Astrocyte (in vitro differentiated cells and primary cell): ENCODE measurements at places on chromosomes 5 and 9.

DNA sequence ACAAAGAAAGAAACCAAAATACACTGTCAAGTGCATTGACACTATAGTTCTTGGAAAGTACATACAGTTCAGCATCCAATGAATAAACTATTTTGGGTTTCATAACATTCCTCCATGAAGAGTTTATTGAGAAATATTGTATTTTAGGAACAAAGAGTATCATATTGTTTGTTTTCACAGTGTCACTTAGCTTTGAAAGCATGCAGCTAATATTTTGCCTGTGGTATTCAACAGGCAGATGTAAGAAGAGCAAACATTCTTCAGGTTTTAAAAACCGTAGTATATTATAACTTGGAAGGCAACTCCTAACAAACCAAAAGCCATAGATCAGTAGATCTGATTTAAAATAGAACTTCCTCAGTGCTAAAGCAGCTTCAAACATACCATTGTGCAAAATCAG, 4.5 kb downstream of the PRELID2 start:
- H3K4me3 ChIP-seq, result no peak overlapping the region
- H3K27ac ChIP-seq, result no peak overlapping the region
- DNase-seq, result peak; percentile 45
- H3K27me3 ChIP-seq, result no peaks in the 10 kb centered on the region

DNA sequence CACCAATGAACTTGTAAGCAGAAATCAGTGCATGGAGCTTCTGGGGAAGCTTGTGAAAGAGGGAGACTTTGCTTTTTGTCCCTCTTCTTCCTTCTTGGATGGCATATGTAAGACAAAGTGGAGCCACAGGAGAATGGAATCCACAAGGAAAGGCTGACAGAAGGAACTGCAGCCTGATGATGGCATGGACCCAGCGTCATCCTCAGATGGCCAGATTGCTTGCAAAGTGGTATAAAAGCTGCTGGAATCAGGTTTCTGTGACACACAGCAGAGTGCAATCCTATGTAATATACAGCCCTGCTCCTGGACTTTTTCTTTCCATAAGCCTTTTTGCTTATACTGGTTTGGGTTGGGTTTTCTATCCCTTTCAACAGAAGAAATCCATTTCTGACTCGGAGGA, 31.4 kb upstream of the SPARC start:
- DNase-seq, result peak; percentile 52
- H3K4me1 ChIP-seq, result peaks cover 17% of the 10 kb centered on the region
- no peaks in the 10 kb centered on the region for H3K36me3 ChIP-seq

DNA sequence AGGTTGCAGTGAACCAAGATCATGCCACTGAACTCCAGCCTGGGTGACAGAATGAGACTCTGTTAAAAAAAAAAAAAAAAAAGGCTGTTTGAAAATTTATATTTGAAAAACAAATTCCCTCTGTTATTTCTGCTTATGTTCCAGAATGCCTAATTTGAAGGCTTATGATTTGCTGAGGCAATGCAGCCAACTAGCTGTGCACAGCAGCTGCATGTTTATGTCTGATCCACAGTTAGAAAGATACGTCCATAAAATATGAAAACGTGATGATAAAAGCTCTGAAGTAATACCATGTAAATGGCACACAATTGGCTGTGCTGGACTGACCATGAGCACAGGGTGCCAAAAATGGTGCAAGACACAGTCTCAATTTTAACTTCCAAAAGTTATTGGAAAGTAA, 453.2 kb downstream of the TUSC1 start:
- H3K4me3 ChIP-seq, result no peak overlapping the region
- DNase-seq, result no peak
- H3K36me3 ChIP-seq, result no peaks in the 10 kb centered on the region
- H3K27me3 ChIP-seq, result no peaks in the 10 kb centered on the region
- no peaks in the 10 kb centered on the region for H3K4me1 ChIP-seq
- no peak overlapping the region for H3K27ac ChIP-seq

- no peak overlapping the region for H3K27ac ChIP-seq
- no peaks in the 10 kb centered on the region for H3K27me3 ChIP-seq
- no peak for DNase-seq
- peaks cover 12% of the 10 kb centered on the region for H3K4me1 ChIP-seq
- H3K4me3 ChIP-seq, result no peak overlapping the region
Measured at GRCh38 chr5:73899055-73899454, 273.1 kb downstream of the ARHGEF28 start.

DNA sequence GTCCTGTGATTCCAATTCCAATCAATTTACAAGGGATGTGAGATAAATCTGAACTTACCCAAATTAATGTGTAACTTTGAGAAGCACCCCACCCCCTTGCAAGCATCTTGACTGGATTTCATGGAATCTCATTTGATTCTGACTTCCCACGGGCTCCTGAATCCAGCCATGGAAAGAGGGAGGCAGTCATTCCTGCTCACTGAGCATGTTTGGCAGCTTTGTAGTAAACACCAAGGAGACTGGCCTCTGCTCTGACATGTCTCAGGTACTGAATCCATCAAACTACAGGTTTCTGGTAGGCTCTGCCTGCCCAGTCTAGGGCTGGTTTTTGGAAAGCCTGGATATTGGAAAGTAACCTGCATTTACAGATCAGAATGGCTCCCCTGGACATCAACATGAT, 357.6 kb downstream of the ARHGEF28 start:
- H3K4me3 ChIP-seq, result no peak overlapping the region
- no peak overlapping the region for H3K27ac ChIP-seq
- no peaks in the 10 kb centered on the region for H3K36me3 ChIP-seq
- no peaks in the 10 kb centered on the region for H3K27me3 ChIP-seq
- DNase-seq, result no peak

GRCh38 chr9:81782313-81782995, 93.1 kb upstream of the TLE1 start:
- no peaks in the 10 kb centered on the region for H3K36me3 ChIP-seq
- H3K4me3 ChIP-seq, result no peak overlapping the region
- H3K27me3 ChIP-seq, result no peaks in the 10 kb centered on the region
- DNase-seq, result no peak
- peaks cover under 1% of the 10 kb centered on the region for H3K4me1 ChIP-seq
- H3K27ac ChIP-seq, result no peak overlapping the region

GRCh38 chr9:95508968-95509850, 7.6 kb downstream of the PTCH1 start:
- H3K27ac ChIP-seq, result peak overlapping the region; percentile 69
- H3K36me3 ChIP-seq, result no peaks in the 10 kb centered on the region
- peaks cover 5% of the 10 kb centered on the region for H3K27me3 ChIP-seq
- peaks cover 23% of the 10 kb centered on the region for H3K4me1 ChIP-seq
- peak; percentile 87 for DNase-seq
- H3K4me3 ChIP-seq, result peak overlapping the region; percentile 85

DNA sequence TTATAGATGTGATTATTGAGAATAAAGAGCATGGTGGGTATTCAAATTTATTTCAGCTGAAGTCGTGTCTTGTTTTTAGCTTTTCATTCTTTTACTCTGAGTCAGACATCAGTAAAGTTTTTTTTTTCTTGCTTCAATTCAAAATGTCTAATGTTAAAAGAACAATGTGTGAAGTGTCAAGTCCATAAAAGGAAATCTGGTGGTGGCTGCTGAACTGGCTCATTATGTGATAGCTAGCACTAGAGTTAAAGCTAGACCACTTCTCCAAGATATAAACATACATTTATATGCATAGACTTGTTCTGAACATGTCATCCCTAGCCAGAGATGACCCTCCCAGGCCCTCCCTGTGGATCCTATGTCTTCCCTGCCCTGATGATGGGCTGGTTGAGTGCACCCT, 338.3 kb downstream of the RAB3C start:
- H3K36me3 ChIP-seq, result no peaks in the 10 kb centered on the region
- H3K27me3 ChIP-seq, result no peaks in the 10 kb centered on the region
- H3K27ac ChIP-seq, result no peak overlapping the region
- no peak overlapping the region for H3K4me3 ChIP-seq

GRCh38 chr9:124718928-124719327, 52.2 kb downstream of the NR6A1 start:
- H3K27ac ChIP-seq, result no peak overlapping the region
- no peaks in the 10 kb centered on the region for H3K36me3 ChIP-seq
- no peak for DNase-seq
- H3K4me3 ChIP-seq, result no peak overlapping the region

DNA sequence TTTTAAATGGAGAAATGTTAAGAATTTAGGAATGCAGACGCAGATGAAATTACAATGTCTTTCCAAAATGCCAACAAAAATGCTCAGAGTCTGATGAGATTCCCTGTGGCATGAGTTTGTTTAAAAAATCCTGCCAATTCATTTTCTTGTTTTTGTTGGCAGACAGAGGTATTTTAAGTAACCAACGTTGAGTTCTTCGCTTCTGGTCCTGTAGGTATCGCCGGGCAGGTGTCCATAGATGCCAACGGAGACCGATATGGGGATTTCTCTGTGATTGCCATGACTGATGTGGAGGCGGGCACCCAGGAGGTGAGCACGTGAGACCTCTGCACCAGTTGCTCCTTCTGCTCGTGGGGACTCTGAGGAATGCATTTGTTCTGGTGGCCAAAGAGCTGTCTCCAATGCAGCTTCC, 69.4 kb downstream of the NPR3 start:
- H3K4me3 ChIP-seq, result no peak overlapping the region
- no peaks in the 10 kb centered on the region for H3K27me3 ChIP-seq
- no peak overlapping the region for H3K27ac ChIP-seq
- H3K36me3 ChIP-seq, result no peaks in the 10 kb centered on the region
- DNase-seq, result peak; percentile 72

DNA sequence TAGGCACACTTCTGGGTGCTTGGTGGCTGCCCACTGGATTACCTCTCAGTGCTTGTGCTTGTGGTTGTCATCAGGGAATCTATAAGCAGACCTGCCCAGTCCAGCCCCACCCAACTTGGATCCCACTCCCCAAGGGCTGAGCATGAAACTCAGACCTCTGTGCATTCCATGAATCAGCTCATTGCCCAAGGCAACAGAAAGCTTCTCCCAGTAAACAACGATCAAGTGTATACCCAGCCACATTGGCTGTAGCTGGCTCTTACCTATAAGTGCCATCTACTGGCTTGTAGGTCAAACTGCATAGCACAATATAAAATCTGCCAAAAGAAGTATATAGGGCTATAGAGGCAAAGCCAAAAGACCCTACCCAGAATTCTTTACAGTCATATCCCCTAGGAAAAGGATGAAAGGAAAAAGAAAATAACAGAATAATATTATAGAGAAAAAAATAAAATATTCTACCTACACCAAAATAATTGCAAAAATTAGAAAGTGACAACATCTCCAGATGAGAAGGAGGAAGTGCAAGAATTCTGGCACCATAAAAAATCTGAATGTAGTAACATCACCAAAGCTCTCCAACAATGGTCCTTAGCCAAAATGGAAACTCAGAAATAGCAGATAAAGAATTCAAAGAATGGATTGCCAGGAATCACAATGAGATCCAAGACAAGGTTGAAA, 321.0 kb upstream of the TRPC7 start:
- no peaks in the 10 kb centered on the region for H3K27me3 ChIP-seq
- peak; percentile 18 for DNase-seq
- H3K4me3 ChIP-seq, result no peak overlapping the region
- no peaks in the 10 kb centered on the region for H3K36me3 ChIP-seq
- no peak overlapping the region for H3K27ac ChIP-seq
- no peaks in the 10 kb centered on the region for H3K4me1 ChIP-seq

DNA sequence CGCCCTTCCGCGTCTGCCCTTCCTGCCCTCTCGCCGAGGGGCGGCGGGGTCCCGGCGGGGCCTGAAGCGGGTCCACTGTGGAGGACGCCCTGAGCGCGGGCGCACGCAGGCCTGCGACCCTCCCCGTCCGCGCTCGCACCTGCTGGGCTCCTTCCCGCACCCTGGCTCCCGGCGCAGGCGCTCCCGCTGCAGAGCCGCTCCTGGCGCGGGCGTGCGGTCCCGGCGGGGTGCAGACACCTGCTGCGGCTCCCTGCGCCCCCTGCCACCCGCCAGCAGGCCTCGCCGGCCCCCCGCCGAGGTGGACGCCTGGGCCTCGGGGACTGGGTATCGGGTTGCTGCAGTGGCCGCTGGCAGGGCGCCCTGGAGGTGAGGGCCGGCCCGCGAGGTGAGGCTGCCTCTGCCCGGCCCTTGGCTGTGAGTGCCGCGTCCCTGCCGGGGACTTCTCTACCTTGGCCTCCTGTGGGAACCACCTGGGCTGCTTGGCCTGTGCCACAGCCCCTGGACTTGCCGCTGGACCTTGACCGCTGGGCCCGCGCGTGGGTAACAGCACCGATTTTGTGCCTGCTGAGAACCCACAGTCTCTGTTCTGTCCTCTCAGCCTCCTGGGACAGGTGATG, 627 bp downstream of the ARRDC1 start:
- H3K27me3 ChIP-seq, result no peaks in the 10 kb centered on the region
- no peak overlapping the region for H3K27ac ChIP-seq
- H3K36me3 ChIP-seq, result no peaks in the 10 kb centered on the region

GRCh38 chr5:25963251-25964008, 1075.0 kb downstream of the CDH9 start:
- DNase-seq, result no peak
- no peaks in the 10 kb centered on the region for H3K4me1 ChIP-seq
- H3K36me3 ChIP-seq, result no peaks in the 10 kb centered on the region
- no peaks in the 10 kb centered on the region for H3K27me3 ChIP-seq
- no peak overlapping the region for H3K27ac ChIP-seq

DNA sequence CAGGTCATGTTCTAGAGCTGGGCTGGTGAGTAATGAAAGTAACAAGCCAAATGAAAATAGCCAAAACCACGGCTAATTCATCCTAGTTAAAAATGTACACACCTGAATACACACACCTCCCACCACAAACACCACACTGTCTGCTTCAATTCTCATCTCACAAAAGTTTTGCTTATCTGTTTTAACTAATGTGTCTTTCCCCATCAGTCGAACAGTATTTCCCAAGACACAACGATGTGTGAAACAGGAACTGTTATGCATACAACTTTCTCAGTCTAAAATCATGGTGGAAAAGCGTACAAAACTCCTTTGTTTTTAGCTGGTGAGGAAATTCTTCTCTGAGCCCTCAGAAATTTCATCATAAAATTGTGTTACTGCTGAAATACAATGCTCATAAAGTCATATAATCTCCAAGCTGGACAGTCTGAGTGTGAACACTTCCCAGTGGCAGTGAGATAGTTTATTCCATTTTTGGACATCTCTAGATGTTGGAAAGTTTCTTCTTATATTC, 242.4 kb downstream of the EFNA5 start:
- H3K36me3 ChIP-seq, result no peaks in the 10 kb centered on the region
- H3K4me1 ChIP-seq, result peaks cover 32% of the 10 kb centered on the region
- no peak overlapping the region for H3K4me3 ChIP-seq

DNA sequence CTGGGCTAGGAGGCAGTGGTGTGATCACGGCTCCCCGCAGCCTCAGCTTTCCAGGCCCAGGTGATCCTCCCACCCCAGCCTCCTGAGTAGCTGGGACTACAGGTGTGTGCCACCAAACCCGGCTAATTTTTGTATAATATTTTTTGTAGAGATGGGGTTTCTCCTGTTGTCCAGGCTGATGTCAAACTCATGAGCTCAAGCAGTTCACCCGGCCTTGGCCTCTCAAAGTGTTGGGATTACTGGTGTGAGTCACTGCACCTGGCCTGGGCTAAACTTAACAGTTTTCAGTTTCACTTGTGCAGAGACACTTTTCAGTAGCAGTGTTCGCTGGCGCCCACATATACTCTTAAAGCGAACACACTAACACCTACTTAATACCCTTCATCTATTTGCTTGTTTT, 205.6 kb upstream of the ZNF608 start:
- H3K4me1 ChIP-seq, result no peaks in the 10 kb centered on the region
- H3K27me3 ChIP-seq, result no peaks in the 10 kb centered on the region
- H3K27ac ChIP-seq, result no peak overlapping the region
- no peaks in the 10 kb centered on the region for H3K36me3 ChIP-seq

- DNase-seq, result peak; percentile 16
- H3K4me1 ChIP-seq, result no peaks in the 10 kb centered on the region
- H3K27ac ChIP-seq, result no peak overlapping the region
- peaks cover 3% of the 10 kb centered on the region for H3K27me3 ChIP-seq
Measured at GRCh38 chr5:38208782-38209378, 49.5 kb upstream of the EGFLAM start.

- H3K4me3 ChIP-seq, result no peak overlapping the region
- no peak overlapping the region for H3K27ac ChIP-seq
- no peak for DNase-seq
- H3K4me1 ChIP-seq, result peaks cover 3% of the 10 kb centered on the region
Measured at GRCh38 chr9:136786451-136786850, 4.7 kb upstream of the TMEM141 start.
